COLO829 (cell line): ENCODE measurements at places on chromosomes 13 and 19.

DNA sequence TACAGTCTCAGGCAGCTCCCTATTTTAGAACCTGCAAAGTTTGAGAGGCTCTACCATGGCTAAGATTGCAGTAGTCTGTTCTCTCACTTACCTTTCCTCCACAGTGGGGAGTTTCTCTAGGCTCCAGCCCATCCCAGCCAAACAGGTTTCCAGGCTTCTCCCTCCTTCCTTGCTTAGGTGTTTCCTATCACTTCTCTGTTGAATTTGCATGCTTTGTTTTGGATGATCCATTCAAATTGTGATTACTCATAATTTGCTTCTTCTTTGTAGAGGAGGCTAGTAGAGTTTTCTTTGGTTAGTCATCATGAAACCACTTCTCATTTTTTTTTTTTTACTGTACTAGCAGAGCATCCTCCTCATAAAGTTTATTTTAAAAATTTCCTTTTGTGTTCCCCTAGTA, 1242.2 kb upstream of the MIR17HG start:
- DNase-seq: no peak

- no peak for DNase-seq
These were observed 12.2 kb downstream of the CERS1 start for GRCh38 chr19:18883526-18884304.

DNA sequence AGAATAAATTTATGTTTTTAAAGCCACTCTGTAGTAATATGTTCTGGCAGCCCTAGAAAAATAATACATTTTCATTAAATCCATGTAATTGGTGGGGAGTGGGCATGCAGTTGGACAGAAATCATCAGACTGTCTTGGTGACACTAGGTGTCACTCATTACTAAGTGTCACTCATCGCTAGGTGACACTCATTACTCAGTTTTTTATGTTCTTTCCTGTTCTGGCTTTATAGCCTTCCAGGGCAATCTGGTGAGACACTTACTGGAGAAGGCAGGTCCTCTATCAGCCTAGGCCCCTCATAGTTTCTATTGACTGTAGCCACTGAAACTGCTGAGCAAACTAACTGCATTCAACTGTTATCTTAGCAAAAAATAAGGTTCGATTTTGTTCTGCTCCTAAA, 542.1 kb downstream of the SLITRK1 start:
- no peak for DNase-seq

GRCh38 chr13:99378985-99379733, 72.0 kb upstream of the GPR183 start:
- no peak for DNase-seq

GRCh38 chr19:5337708-5338655, 2.6 kb downstream of the PTPRS start:
- DNase-seq: no peak

DNA sequence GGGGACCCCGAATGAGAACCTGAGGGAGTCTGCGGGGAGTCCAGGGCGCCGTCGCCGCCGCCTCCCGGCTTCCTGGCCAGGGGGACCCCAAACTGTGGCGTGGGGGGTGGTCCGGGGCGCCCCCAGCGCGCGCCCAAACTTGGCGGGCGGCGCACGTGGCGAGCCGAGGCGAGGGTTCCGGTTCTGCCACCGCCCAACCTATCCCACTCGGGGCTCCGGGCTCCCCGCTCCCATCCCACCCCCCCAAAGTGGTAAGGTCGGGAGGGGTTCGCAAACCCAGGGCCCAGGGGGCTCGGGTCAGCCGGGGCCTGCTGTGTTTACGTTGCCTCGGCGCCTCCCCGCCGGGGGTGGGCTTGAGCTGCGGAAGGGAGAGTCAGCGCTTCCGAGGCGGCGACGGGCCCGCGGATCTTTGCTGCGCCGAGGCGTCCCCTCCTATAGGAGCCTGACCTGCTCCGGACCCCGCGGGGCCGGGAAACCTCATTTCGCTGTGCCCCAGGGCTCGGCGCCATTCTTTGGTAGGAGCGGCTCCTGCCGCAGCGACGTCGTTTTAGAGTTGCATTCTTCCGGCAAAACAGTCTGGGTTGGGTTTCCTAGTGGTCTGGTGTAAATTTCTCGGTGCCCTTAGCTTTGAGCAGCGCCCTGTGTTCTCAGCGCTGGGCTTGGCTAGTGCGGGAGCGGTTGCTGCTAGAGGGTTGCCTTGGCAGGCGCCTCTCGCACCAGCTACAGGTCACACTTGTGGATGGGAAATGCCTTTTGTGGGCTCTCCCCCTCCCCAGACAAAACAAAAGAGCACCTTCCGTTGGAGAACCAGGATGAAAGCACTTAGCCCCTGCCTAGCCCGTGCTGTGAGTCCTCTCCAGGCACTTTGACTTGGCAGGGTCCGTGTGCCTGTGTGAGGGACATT, 1.2 kb downstream of the DAZAP1 start:
- no peak for DNase-seq

GRCh38 chr13:99197117-99197651, 3.5 kb upstream of the UBAC2 start:
- DNase-seq: no peak
